ENCODE measurements at places on chromosomes 2 and 18. TPM values are rescaled to one million over a fixed set of nuclear protein-coding genes. Genes with fewer than 3 reads are reported as not detected.

The BCL2 gene
- 0.84 TPM for total RNA-seq

The ABCG5 gene
- not detected for total RNA-seq

DNA sequence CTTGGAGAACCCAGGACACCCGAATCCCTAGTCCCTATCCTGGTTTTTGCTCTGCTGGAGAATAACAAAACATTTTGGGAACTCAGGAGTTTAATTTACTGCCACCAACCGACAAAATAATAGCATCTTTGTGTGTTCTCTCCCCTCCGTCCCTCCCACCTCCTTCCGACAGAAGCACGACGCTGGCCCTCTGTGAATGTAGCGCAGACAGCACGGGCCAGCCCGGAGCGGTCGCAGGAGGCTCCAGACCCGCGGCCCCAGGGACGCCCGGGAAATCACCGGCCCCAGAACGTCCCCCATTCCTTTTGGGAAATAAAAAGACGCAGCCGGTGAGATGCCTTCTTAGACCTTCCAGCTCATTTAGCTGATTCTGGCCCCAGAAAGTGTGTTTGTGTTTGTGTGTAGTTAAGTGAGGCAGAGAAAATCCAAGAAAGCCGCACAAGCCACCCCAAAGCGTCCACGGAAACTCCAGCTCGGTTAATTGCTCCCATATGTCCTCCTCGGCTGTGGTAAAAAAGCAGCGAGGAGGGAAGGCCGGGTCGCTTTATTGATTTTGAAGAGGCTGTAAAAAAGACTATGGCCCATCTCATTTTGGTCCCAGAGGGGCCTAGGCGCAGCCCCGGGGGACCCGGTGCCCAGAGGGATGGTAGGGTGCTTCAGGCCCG is 577 bp upstream of the TANC1 start:
- peak; percentile 95 for DNase-seq

DNA sequence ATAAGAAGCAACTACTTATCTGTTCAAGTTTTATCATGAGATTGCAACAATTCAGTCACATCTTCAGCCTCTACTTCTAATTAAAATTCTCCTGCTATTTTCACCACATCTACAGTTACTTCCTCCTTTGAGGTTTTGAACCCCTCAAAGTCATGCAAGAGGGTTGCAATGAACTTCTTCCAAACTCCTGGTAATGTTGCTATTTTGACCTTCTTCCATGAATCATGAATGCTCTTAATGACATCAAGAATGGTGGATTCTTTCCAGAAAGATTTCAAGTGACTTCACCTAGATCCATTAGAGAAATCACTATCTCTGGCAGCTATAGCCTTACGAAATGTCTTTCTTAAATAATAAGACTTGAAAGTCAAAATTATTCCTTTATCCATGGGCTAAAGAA is 1052.8 kb upstream of the NRXN1 start:
- DNase-seq, result no peak

- peak; percentile 48 for DNase-seq
These were observed 100.5 kb upstream of the LMAN1 start for GRCh38 chr18:59459369-59460071.

GRCh38 chr18:3653263-3653850 is 203.4 kb downstream of the TGIF1 start:
- DNase-seq, result peak; percentile 34
